ENCODE measurements at places on chromosomes 2 and 18.

- no peak for DNase-seq
Measured at GRCh38 chr2:165811592-165812370, 17.7 kb upstream of the GALNT3 start.

- DNase-seq: no peak
Measured at GRCh38 chr2:169746240-169746639, 12.6 kb downstream of the KLHL23 start.

GRCh38 chr2:219627103-219628100 is at the start of gene SLC4A3:
TSS of gene SLC4A3 (plus strand) at chr2:219627630. CDS start at chr2:219627993, 363 bp downstream.
- no peak for DNase-seq

DNA sequence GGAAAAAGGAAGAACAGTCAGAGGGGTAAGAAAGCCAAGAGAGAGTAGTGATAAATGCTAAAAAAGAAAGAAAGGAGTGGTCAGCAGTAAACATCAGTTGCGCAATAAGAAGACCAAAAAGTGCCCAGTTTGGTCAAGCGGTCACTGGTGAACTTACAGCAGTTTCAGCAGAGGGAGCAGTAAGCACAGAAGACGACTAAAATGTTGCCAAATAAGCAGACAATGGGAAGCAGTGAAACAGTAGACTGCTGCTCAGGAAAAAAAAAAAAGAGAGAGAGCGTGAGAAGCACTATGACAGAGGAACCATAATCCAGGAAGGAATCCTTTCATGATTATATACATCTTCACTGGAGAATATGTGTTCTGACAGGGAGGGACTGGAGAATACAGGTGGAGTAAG is 45.8 kb downstream of the DNAJC10 start:
- no peak for DNase-seq

- no peak for DNase-seq
Measured at GRCh38 chr2:215504547-215504946, 68.7 kb upstream of the FN1 start.

All from NCI-H2081 treated with DMSO at 0.1 percent for 48 hours (cell line).